ENCODE measurements at places on chromosomes 13 and 19.

DNA sequence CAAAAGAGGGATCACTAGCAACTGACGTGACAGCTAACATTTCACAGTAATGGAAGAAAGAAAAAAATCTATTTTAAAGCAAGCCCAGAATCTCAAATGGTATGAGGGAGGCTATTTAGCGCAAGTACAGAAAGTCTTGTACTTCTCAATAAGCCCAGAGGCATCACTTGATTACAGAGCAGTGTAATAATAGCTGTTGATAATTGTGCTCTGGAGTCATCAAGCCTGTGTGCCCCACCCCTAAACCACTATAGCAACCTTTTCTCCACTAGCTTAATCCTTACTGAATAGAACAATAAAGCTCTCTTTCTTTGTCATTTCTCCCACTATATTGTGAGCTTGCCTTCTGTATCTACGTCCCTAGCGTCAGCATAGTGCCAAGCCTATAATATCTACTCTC, 56.6 kb downstream of the FREM2 start:
- no peak for DNase-seq

- no peak for DNase-seq
Measured at GRCh38 chr13:47170971-47171370, 274.1 kb upstream of the HTR2A start.

GRCh38 chr19:51803967-51804366, 9.0 kb downstream of the FPR3 start:
- DNase-seq, result no peak

DNA sequence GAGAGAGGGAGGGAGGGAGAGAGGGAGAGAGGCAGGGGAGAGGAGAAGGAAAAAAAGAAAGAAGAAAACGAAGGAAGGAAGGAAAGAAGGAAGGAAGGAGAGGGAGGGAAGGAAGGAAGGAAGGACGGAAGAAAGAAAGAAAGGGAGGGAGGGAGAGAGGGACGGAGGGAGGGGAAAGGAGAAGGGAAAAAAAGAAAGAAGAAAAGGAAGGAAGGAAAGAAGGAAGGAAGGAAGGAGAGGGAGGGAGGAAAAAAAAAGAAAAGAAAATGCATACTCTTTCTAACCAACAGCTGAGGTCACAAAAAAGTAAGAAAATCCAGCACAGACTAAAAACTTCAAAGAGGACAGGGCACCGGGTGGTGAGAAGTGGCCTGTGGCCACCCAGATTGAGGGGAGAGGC, 109.7 kb downstream of the GNG7 start:
- DNase-seq, result no peak

DNA sequence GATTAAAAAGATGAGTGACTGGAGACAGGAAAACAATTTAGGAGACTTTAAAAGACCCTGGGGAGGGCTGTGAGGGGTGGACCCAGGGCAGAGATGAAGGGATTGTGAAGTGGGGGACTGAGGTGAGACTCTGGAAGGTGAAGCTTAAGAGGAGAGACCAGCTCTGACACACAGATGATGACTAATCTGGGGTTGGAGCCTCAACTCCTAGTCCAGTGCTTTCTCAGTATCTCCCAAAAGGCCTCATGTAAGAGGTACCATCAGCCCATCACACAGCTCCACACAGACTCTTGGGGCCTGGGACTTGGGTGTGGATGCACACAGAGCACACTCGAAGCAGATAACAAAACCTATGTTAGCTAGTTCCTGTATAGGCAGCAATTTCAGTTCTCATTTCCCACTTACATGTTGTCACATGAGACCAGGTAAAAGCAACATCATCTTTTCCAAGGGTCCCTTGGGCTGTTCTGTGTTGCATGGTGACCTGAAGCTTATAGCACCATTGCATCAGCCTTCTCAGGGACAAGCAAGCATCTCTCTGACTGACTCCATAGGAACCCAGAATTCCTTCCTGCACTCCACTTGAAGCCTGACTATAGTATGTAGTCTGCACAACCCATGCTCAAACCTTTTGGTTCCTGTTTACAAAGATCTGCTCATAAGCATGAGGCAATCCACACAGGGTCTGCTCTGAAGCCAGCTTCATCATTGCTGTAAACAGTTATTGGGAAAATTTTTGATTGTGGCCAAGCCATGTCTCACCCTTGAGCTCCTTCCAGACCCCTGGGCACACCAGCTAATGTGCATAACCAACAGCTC, 88.6 kb upstream of the MYCBP2 start:
- DNase-seq, result no peak

- no peak for DNase-seq
Measured at GRCh38 chr19:17641846-17642245, 46.3 kb downstream of the UNC13A start.

DNA sequence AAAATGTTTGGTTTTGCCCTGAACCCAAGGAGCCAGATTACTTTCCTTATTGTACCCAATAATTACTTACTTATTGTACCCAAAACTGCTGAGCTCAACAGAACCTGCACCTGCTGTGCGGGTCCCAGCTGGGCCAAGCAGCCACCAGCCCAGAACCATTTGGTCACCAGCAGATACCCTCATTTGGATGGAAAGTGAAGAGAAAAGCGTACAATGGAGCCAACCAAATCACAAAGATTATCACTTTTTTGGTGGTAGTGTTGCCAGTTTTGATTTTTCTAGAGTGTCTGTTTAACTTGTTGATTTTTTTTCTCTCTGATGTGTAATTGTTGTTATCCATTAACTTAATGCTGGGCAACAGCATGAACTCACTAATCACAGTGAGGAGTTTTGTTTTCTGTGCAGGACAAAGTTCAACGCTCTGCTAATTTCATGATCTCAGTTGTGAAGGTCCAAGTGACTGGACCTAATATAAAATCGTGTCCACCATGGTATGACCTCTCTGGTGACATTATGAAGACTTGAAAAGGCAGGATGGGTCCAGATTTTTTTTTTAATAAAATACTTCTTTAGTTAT, 23.8 kb downstream of the SPATA13 start:
- DNase-seq, result no peak

- DNase-seq, result no peak
Measured at GRCh38 chr13:50893211-50893852, 16.3 kb upstream of the RNASEH2B start.

- DNase-seq, result no peak
Measured at GRCh38 chr13:79533781-79534400, 52.9 kb downstream of the NDFIP2 start.

GRCh38 chr13:40077396-40078027, 422.1 kb downstream of the COG6 start:
- no peak for DNase-seq

DNA sequence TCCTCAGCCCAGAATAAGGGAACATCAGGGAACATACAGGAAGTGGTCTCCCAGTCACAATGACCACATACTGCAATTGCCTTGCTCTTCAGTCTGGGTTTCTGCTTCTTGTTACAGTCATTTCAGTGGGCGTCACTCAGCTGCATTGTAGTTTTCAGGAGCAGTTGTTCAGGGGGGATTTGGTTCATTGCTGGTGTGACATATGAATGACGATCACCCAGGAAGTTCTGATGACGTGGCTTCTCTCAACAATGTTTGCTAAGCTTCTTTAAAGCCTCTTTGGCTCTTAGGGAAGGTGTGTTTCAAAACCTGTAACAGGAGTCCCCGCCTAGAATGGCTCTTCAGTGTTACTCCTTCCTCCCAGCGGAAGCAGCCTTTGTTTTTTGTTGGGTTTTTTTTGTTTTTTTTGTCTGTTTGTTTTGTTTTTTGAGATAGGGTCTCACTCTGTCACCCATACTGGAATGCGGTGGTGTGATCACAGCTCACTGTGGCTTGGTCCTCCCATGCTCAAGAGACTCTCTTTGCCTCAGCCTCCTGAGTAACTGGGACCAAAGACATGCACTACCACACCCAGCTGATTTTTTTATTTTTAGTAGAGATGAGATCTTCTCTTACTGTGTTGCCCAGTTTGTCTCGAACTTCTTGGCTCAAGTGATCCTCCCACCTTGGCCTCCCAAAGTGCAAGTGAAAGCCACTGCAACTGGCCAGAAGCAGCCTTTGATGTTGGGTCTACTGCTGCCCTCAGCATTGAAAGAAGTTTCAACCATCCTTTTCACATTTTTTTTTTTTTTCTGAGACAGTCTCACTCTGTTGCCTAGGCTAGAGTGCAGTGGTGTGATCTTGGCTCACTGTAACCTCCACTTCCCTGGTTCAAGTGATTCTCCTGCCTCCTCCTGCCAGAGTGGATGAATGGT, 1.4 kb upstream of the SCEL start:
- DNase-seq, result no peak

DNA sequence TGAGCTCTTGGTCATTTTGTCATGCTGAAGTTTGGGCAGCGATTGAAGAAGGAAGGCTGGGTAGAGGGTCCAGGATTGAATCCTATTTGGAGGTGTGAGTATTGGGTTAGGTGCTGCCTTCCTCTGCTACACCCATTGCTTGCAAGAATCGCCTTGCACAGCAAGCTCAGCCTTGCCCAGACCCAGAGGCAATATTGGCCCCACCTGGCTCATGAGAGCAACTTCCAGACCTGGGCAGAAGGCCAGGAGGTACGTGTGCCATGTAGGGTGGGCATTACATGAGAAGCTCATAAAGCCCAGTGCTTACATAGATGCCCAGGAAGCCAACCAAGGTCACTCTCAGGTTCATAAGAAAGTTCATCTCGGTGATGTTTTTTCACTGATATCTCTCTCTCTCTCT, 718.0 kb downstream of the EFNB2 start:
- DNase-seq, result no peak

DNA sequence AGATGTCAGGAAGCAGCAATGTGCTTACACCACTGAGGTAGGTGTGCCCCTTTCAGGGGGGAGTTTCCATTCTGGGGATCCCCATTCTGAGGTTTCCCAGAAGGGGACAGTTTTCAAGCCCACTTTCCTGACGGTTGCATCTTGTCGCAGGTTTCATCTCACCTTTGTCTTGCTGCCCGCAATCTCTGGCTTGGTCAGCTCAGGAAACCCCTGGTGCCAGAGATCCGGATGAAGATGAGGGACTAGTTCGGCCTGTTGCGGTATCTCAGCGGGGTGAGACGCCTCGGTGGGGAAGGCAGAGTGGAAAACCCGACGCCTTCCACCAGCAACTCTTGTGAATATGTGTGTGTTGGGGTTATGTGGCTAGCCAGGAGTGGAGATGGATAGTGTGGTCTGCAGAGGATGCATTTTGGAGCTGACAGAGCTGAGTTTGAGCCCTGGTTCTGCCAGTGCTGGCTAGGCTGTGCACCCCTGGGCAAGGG, 13.1 kb downstream of the TNFSF9 start:
- no peak for DNase-seq

- DNase-seq, result no peak
Measured at GRCh38 chr19:45069056-45069455, 7.2 kb downstream of the ZNF296 start.

Measured in bone marrow (tissue), 2 donors.